ENCODE measurements at places on chromosomes 7 and 10.

DNA sequence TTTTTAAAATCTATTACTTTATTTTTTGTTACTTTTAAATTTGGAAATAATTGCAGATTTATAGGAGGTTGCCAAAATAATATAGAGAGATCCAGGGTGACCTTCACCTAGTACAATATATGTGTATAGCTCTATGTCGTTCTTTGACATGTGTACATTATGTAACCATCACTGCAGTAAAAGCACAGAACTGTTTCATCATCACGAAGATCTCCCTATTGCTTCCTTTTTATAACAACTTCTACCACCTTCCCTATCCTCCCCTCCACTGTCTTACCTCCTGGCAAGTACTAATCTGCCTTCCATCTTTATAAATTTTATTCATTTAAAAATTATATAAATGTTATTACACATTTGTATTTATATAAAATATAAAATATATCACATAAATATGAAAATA lies 251.0 kb downstream of the AUTS2 start:
- DNase-seq = no peak

GRCh38 chr7:105924945-105925344 lies 38.1 kb upstream of the CDHR3 start:
- DNase-seq = peak; percentile 22

GRCh38 chr10:86545101-86545500 lies 23.5 kb upstream of the WAPL start:
- no peak for DNase-seq

- no peak for DNase-seq
These were observed 193.7 kb upstream of the SVIL start for GRCh38 chr10:29828440-29828894.

DNA sequence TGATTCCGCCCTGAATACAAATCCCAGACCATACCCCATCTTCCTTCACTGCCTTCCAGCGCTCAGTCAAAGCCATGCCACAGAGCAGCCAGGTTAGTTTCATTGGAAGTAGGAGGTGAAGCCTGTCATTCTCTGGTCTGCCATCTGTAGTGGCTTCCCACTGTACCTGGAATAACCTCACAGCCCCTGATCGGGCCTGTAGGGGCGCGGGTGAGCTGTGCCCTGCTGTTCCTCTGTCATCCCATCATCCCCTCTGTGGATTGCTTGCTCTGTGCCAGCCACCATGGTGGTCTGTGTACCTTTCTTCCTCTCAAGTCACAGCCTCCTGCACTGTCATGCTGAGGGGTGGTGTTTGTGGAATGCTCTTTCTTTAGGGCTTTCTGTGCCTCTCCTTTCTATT lies 155.1 kb downstream of the ZNF22 start:
- no peak for DNase-seq

DNA sequence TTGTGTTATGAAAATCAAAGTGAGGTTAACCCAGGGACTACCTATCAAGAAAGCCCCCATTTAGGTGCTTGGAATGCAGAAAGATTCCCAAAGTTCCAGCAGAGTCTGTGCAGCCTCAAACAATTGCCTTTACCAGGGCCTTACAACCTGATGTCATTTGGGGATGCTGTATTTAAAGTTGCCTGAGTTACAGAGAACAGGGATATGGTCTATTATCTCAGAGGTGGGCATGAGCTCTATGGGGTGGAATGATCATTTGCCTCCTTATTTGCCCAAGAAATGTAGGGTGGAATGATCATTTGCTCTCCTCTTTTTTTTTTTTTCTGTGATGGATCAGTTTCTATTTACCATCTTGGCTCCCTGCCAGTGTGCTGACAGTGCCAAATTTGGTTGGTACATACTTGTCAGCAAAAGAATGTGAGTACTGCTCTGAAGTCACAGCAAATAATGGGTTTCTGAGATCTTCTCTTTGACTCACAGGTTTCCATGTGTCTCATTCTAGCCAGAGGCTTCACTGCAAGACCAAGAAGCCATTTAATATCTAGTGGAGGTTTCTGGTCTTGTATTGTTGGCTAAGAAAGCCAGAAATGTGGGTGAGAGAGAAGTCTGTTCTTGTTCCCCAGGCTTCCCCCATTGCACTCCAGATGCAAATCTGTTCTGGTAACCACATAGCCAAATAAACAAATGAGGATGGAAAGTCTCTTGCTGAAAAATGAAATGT lies 45.5 kb upstream of the ZNRF2 start:
- no peak for DNase-seq

DNA sequence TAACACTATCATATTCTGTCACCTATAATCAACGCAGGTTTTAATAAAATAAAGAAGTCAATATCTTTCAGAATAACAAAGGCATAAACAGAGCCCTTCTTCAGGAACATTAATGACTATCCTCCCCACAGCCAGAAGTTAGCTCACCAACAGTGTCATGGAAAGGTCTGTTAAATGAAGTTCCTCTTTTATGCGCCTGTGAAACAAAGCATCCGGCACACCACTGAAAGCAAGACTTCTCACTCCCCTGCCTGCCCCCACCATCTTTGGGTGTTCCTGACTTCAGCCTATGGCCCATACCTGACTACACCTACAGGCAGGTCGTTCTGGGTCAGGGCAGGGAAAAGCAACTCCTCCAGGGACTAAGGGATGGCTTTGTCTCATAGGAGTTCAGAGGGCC lies 205.4 kb downstream of the FANK1 start:
- DNase-seq = no peak

GRCh38 chr10:29712108-29712507 lies 77.3 kb upstream of the SVIL start:
- no peak for DNase-seq

GRCh38 chr10:49187950-49188761 lies at the start of gene TMEM273:
TMEM273 (minus strand) TSS chr10:49188391; CDS start chr10:49188336, 55 bp downstream.
- peak; percentile 57 for DNase-seq

- DNase-seq = no peak
These were observed 303.7 kb downstream of the CCDC3 start for GRCh38 chr10:12697764-12698163.

DNA sequence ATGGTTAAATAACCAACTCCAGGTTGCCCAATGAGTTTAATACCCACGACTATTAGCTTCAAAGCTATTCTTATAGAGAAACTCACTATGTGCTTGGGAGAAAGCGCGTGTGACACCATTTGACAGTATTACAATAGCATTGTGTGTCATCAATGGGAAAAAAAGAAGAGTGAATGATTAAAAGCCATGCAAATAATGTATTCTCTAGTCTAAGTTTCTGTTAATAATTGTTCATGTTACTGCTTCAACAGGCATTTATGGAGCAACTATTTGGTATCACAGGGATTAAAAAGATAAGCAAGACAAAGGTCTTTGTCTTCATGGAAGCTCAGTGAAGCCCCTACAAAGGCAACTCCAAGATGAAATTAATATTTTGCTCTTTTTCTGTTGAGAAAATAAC lies 47.2 kb downstream of the CAV1 start:
- no peak for DNase-seq

GRCh38 chr10:127889605-127890195 lies 3.0 kb downstream of the CLRN3 start:
- no peak for DNase-seq

GRCh38 chr7:142811154-142811737 lies 40.5 kb downstream of the PRSS2 start:
- peak; percentile 86 for DNase-seq

- DNase-seq = no peak
These were observed 36.3 kb downstream of the LAMB4 start for GRCh38 chr7:108093851-108094331.

DNA sequence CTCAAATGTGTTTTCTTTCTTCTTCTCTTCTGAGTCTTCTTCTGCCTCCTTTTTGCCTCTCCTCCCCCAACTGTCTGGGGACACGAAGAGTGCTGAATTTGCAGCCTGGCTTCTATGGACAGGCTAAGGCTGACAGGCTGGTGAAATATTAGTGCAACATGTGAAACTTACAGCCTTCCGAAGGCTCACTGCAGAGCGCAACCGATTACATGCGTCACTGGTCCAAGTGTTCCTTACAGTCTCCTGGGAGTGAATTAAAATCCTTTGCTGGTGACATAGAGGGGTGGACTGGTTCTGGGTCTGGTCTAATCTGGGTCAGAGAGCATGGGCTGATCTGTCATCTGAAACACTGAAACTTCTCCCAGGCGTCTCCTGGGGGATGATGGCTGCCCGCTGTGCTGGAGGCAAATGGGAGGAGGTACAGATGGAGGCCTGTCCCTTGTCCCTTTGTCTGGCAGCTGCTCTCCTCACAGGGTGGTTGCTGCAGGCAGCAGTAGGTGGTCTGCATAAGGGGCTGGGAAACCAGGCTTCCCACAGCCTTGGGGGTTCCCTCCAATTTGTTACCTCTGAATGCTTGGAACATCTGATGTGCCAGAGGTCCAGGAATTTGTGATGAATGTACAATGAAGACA lies 143.8 kb upstream of the BMPER start:
- DNase-seq = no peak

GRCh38 chr10:99920486-99920885 lies 89.3 kb downstream of the DNMBP start:
- no peak for DNase-seq

DNA sequence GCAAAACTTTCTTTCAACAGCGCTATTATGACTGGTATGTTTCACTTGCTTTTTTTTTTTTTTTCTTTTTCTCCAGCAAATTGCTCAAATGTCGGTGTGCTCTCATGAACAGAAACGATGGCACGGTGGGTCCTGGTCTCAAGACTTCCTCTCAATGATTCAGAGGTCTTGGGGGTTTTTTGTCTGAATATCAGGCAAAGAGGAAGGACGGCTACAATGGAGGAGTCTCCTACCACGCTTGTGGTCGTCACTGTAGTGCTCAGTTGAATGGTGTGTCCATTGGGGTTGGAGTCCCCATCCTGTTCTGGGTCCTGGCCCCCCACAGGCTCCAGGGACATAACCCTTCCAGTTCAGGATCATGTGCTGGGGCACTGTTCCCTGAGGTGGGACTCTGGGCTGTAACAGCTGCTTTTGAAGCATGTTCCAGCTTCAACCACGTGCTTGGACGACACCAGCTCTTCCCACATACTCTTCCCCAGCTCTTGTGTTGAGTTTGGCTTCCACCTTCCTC lies 266.7 kb upstream of the KLF6 start:
- no peak for DNase-seq

- DNase-seq = peak; percentile 17
These were observed 246.7 kb downstream of the ETV1 start for GRCh38 chr7:13742811-13743210.

- DNase-seq = no peak
These were observed 9.7 kb upstream of the CCNY start for GRCh38 chr10:35326466-35327235.

GRCh38 chr10:70966646-70967553 lies 78.5 kb upstream of the PCBD1 start:
- no peak for DNase-seq

DNA sequence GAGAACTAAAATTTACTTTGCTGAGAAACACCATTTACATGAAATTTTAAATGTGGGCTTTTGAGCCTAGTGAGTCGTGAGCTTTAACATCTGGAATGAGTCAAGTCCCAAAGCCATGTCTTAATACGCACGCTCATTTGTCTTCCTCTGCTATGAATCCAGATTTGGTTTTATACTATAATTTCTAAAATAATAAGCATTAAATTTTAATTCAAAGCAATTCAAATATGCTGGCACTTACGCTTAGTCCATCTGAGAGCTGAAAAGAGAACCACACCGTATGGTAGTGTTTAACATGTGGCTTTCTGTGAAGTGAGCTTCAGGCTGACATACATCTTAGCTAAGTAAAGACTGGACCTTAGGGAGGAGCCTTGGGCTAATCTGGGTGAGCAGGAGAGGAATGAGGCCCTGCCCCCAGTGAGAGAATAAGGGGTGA lies 52.2 kb downstream of the CUBN start:
- no peak for DNase-seq

GRCh38 chr10:5565205-5565545 lies 40.4 kb downstream of the CALML3 start:
- no peak for DNase-seq

- DNase-seq = peak; percentile 15
These were observed 31.0 kb upstream of the TRIM8 start for GRCh38 chr10:102613286-102613685.

Measured in CD4-positive, alpha-beta T cell treated with Interleukin-10 for 1 hour (primary cell).